Omental fat pad (tissue), 4 donors: ENCODE measurements at places on chromosomes 3 and 15. TPM values are rescaled to one million over a fixed set of nuclear protein-coding genes. Genes with fewer than 3 reads are reported as not detected.

TAGLN3 gene
- total RNA-seq, result not detected

SH2D7 gene
- total RNA-seq, result not detected

RBPMS2 gene
- 3.0 TPM for total RNA-seq

CYP19A1 gene
- total RNA-seq, result not detected

EFHB gene
- total RNA-seq, result 0.44 TPM

SLC2A2 gene
- not detected for total RNA-seq

THSD4 gene
- 20.1 TPM for total RNA-seq

ZNF80 gene
- 0.19 TPM for total RNA-seq

GNAT1 gene
- total RNA-seq, result 1.3 TPM

GRCh38 chr3:194396859-194397756 is 2.0 kb downstream of the GP5 start:
- DNase-seq, result no peak

- no peak for DNase-seq
Observed at GRCh38 chr3:193711166-193711485, 118.1 kb downstream of the OPA1 start.

GRCh38 chr3:159852266-159852665 is 136.4 kb upstream of the IL12A start:
- no peak for DNase-seq

DNA sequence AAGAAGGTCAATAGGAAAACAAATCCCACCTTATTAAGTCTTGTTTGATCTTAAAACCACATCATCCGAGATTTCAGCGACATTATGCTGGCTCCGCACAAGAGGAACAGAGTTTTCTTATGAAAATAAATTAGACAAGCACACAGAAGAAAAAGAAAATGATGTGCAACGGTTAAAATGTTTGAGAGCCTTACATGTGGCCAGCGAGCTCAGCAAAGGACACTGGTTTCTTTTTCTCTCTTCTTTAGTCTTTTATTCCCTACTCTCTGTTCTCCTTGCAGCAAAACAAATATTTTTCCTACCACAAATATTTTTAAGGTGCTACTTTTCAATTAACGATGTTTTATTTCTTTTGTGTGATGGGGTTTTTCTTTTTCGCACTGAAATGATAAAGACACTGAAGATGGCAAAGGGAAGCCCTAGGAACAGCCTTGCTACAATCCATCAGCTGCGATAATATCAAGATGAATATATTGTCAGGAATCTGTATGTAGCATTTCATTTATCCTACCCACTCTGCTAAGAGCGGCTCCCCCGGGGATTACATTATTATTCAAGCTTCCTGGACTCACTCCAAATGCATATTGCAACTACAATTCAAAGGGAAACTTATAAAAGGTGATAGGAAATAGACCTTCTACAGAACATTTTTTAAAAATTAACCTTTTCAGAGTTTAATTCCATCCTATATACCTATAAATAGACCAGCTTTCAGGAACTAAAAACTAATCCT is 72.9 kb downstream of the ANXA2 start:
- DNase-seq, result no peak

DNA sequence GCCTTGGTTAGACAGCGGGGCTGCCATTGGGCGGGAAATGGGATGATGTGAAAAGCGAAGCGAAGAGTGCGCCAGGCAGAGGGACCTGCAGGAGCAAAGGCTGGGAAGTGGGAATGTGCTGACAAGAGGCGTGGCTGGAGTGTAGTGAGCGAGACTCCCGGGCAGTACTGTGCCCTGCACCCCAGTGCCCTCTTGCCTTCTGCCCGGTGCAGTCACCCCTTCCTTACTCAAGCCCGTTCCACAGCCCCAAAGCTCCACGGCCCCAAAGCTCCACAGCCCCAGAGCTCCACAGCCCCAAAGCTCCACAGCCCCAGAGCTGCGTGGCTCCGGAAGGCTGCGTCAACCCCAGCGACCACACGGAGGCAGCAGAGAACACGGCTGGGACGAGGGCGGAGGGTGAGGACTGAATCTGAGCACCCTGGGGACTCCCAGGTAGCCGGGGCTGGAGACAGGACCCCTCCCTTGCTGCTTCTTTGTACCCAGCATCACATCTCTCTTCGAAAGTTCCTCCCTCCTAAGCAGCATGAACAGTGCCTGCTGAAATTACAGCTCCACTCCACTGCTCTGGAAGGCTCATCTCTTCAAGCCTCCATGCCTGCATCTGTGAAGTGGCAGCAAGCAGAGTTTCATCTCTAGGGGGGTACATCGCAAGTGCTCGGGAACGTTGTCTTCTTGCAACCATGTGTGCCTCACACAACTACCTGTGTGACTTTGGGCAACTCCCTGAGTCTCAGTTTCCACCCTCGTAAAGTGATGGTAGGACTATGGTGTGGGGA is 108.9 kb downstream of the FBLN2 start:
- no peak for DNase-seq

DNA sequence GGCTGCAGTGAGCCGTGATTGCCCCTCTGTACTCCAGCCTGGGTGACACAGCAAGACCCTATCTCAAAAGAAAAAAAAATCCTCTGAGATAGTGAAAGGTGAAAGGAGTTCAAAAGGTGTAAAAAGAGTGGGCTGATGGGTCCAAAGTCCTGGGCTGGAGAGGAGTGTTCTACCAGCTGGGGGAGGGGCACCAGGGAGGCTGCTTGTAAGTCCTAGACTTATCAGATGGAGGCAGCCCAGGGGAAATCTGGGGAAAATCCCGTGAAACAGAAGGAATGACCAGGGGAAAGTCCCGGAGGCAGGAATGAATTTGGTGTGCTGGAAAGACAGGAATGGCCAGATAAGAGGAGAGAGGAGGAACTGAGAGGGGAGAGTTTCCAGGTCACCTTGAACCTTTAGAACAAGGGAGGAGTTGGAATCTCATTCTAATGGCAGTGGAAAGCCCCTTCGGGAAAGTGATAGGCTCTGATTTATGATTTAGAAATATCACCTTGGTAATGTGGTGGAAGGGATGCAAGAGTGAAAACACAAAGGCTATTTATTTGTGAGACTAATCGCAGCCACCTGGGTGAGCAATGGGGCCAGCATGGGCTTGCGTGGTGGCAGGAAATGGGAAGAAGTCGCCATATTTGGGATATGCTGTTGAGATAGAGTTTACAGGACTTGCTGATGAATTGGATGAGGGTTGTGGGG is 23.4 kb upstream of the PPP4R2 start:
- DNase-seq, result peak; percentile 25

- no peak for DNase-seq
Observed at GRCh38 chr3:74268753-74269152, 345.7 kb downstream of the CNTN3 start.

- DNase-seq, result no peak
Observed at GRCh38 chr15:69504352-69505040, 51.9 kb downstream of the RPLP1 start.

DNA sequence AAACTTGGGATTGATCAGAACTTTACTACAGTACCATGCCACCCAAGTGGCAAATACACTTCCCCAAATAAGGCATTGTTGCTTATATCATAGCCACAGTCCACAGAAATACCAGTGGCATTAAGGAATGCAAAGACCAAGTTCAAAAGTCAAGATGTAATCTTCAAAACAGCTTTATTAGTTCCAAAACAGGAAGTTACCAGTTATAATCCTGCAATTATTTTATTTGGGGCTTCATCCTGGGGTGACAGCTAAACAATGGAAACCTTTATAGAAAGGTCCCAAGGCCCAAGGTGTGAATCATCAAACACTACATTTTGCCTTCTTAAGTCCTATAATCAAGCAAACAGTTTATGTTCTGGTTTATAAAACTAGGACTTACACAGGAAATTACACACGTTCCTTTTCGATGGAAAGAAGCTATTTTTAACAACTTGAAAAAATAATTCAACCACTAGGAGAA is 30.3 kb upstream of the RNF7 start:
- no peak for DNase-seq

DNA sequence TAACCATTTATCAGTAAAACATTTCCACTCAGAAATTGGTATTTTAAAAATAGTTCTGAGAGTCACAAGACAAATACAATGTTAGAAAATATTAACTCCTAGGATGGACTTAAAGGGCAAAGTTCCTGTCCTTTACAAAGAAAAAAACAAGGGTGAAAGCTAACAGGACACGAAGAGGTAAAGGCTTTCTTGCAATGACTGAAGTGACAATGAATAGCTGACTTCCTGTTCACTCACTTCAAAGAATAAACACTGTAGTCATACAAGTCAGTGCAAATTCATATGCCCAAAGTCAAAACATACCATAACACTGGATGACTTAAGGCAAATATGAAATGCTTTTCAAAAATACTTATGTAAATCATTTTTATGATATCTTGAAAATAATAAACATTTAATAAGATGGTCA is 1389.8 kb upstream of the ALCAM start:
- DNase-seq, result no peak

DNA sequence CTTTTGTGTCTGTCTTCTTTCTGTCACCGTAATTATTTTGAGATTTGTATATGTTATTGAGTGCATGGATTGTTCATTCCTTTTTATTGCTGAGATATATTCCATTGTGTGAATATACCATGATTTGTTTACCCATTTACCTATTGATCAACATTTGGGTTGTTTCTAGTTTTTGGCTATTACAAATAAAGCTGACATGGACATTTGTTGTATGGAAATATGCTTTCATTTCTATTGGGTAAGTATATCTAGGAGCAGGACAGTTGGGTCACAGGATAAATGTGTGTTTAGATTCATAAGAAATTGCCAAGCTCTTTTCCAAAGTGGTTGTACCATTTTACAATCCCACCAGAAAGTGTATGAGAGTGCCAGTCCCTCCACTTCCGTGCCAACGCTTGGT is 51.2 kb downstream of the PFN2 start:
- DNase-seq, result no peak
